ENCODE measurements at places on chromosomes 7 and 10.
A peak's percentile ranks its signal among the peaks of the same experiment; 100 is the strongest.

- DNase-seq: no peak
Observed at GRCh38 chr7:30896783-30897637, 14.6 kb upstream of the AQP1 start.

DNA sequence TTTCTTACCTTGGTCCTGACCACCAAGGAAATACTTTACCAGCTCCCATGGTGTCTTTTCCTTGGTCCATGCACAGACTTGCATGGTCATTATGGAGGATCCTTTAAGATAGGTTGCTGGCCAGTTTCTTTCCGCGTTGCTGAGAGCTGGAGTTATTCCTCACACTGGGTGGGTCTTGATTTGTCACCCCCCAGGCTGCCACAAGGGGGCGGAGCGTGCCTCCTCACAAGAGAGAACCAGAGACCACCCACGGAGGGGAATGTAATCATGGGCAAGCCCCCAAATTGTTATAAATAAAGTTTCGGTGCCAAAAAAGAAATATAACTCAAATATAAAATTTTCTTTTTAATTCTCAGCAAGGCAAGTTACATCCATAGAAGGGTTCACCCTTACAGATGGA, 10.5 kb upstream of the TRIM24 start:
- DNase-seq: no peak

GRCh38 chr10:3805201-3805790, 20.3 kb upstream of the KLF6 start:
- DNase-seq: no peak

DNA sequence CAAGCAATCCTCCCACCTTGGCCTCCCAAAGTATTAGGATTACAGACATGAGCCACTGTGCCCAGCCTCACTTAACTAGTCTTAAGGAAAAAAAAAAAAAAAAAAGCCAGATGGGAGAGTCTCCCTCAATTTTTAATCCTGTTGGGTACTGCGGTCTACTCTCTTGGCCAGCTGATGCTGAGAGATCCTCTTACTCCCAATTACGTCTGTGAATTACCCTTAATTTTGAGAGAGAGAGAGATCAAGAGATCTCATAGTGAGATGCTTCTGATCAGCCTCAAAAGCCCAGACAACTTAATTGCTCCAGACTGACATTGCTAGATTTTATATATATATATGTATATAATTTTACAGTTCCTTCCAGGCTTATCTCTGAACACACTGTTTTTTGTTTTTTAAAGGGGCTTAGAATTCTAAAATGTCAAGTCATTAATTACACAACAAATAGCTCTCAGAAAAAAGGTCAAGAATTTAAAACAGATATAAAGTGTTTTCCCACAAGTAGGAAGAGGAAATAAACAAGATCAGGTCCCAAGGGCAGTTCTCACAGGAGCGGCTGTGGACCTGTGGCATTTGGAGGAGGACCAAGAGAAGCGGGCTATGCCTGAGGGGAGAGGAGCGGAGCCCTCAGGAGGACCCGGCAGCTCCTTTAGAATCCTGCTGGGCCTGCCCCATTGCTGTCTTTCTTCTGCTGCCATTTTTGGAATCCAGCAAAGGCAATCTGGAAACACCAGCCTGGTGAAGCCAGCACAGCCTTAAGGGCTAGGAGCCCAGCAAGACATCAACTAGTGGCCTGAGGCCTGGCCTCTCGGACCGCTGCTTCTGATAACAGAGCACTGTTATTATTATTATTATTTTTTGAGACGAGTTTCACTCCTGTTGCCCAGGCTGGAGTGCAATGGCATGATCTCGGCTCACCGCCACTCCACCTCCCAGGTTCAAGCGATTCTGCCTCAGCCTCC, 30.1 kb downstream of the DENND2A start:
- no peak for DNase-seq

GRCh38 chr7:134514663-134515062, 12.7 kb upstream of the AKR1B10 start:
- DNase-seq: peak; percentile 67

GRCh38 chr10:58269782-58270290, 874 bp downstream of the CISD1 start:
- no peak for DNase-seq

GRCh38 chr7:144048648-144049047, at the start of gene OR2A5:
TSS of gene OR2A5 (plus strand) at chr7:144048948. CDS start at chr7:144050402, 1,454 bp downstream.
- no peak for DNase-seq

DNA sequence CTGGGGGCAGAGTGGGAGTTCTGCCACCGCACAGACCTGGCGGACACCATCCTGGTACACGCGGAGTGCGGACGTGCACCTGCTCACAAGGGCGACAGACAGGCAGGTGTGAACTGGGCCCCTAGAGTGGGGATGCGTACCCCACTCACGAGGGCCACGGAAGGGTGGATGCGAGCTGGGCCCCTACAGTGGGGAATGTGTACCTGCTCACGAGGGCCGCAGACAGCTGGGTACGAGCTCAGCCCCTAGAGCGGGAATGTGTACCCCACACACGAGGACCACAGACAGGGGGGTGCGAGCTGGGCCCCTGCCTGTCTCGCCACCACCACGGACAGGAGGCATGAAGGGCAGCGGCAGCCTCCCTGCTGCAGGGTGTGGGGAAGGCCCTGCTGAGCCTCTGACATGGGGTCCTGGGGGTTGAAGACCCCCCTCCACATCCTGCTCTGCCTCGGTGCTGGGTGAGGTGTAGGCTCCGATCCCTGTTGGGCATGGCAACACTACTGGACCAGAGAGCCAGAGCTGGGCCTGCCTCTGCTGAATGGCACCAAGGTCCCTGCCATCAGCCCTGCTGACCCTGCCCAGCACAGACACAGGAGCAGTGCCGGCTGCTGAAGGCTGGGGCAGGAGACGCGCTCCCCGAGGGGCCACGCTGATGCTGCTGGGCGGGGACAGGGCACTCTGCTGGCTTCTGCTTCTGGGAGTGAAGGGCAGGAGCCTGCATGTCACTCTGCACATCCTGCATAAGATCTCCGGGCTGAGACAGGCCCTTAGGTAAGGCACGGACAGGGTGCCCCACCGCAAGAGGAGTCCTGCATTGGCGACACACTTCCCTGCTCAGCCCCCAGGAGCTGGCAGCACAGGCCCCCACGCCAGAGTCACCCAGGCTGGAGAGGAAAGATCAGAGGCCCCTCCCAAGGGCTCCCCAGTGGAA, 259.2 kb downstream of the MAD1L1 start:
- no peak for DNase-seq

GRCh38 chr7:106535234-106535932, 125.6 kb downstream of the CCDC71L start:
- no peak for DNase-seq

DNA sequence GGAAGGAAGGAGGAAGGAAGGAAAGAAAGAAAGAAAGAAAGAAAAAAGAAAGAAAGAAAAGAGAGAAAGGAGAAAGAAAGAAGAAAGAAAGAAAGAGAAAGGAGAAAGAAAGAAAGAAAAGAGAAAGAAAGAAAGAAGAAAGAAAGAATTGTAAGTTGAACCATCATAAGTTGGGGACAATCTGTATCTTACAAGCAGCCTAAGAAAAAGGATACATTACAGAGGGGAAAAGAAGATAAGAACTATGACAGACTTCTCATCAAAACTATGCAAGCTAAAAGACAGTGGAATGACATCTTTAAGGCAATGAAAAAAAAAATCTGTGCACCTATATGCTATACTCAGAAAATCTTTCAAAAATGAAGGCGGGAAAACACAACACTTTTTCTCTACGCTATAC, 50.3 kb upstream of the SP4 start:
- no peak for DNase-seq

DNA sequence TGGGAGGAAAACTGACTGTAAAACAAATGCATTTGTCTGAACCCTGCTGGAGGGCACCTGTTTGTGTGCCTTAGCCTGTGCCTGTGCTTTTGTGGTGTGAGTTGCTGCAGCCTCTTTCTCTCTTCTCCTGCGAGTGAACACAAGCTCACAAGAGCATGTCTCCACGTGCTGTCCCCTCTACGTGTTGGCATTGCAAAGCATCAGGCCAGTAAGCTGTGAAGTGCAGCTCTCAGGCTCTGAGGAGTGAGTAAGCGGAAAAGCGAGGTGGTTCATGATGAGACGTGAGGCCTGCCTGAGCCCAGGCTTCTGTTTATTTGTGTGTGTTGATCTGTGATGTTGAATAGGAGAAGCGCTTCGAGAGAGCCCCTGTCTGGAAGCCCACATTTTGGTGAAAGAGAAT, 85.6 kb upstream of the PDCD4 start:
- DNase-seq: no peak

GRCh38 chr10:132064771-132065437, 842 bp upstream of the JAKMIP3 start:
- no peak for DNase-seq

- DNase-seq: no peak
Observed at GRCh38 chr7:27191161-27191731, 6.2 kb upstream of the HOXA11 start.

DNA sequence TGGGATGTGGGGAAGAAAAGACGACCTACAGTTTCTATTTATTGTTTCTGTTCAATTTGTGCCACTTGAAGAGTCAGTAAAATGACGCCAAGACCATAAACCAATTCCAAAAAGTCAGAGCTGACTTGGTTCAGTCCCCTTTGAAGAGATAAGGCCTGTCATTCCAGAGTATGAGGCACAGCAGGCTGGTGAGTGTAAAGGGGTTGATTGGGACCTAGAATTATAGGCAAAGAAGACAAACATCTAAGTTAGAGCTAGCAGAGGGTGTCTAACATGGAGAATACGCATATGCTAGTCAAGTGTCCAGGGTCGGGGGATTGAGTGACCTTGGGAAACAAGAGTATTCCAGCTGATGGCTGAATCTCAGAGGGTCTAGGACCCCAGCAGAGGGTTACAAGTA, 23.6 kb downstream of the NRP1 start:
- DNase-seq: no peak

GRCh38 chr7:102012941-102013461, 195.6 kb downstream of the CUX1 start:
- DNase-seq: no peak

DNA sequence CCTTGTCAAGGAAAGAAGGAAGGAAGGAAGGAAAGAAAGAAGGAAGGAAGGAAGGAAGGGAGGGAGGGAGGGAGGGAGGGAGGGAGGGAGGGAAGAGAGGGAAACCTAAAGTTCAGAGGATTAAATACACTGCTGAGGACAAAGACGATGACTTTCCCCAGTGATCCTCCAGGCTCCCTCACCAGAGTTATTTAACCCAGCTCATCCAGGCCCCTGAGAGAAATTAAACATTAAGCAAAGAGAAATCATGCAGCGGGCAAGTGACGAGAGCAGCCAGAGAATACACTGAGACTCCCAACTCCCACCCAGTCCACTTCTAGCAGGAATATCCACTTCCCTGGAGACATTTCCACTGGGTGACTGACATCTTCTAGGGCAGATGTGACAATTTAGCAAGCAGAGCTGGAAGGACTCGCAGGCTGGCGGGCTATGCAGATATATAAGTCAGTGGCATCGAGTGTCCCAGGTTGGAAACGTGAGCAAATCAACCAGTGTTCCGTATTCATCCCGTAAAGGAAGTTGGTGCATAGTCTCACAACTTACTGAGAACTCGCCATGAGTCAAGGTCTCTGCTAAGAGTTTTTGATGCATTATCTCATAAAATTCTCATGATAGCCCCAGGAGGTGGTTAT, 48.7 kb downstream of the CALML3 start:
- no peak for DNase-seq

DNA sequence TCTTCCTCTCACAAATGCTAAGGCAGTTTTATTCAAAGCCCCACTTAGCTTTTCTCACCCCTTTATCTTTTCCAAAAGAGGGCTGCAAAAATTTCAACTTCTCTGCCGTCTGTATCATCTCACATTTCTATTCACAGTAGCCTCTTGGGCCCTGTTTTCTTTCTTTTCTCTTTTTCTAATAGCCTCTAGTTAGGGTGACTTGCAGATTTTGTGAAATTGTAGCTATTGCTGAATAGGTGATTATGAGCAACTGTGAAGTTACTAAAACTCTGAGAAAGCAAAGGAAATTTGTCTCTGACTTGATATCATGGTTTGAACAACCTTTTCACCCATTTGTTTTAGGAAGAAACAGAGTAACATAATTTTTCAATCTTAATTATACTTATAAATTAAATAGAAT, 29.2 kb downstream of the EXOC4 start:
- no peak for DNase-seq

- no peak for DNase-seq
Observed at GRCh38 chr7:90119178-90119971, 34.9 kb upstream of the STEAP1 start.

GRCh38 chr7:25906003-25906402, 246.0 kb upstream of the NFE2L3 start:
- no peak for DNase-seq

DNA sequence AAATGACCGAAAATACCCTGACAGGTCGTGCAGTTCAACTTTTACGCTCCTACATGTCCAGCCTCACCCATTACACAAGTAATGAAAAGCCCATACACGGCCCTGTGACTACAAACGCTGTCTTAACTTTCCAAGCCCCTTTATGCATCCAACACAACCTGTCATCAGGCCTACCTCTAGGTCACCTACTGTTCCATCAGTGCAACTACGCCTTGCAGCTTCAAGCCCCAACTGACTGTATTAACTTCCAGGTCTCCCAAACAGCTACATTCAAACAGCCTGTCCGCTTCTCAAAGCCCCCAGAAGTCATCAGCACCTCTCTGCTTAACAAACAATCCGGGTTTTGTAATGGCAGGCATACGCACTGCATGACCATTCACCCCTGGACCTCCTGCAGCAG, 19.2 kb downstream of the ZNF107 start:
- no peak for DNase-seq

- DNase-seq: no peak
Observed at GRCh38 chr10:65950075-65950474, 975.8 kb upstream of the LRRTM3 start.

GRCh38 chr7:106623853-106624252, 37.1 kb downstream of the CCDC71L start:
- DNase-seq: no peak

GRCh38 chr10:75234683-75235374, 928 bp downstream of the COMTD1 start:
- no peak for DNase-seq

- DNase-seq: no peak
Observed at GRCh38 chr10:91741356-91741755, 56.9 kb upstream of the TNKS2 start.

DNA sequence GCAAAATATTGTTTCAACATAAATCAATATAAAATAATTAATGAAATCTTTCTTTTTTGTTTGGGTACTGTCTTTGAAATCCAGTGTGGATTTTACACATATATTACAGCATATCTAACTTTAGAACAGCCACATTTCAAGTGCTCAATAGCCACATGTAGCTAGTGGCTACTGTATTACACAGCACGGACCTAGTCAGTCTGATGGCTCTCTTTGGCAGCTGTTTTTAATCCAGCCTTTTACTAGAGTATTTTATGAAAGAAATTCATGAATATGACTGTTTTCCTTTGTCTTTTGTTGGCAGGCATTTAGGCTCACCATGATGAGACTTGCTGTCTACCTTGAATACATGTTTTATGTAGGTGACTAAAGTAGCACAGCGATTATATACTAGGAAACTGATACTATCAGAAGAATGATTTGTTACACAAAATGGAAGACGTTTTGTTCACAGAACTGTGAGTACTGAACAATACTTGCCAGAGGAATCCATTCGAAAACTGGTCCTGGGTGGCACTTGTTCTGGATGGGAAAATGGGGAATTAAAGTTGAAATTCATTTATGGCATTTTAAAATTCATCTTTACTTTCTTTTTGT, 386.7 kb downstream of the PHTF2 start:
- DNase-seq: no peak
